RPMI7951 (cell line): ENCODE measurements at places on chromosomes 3 and 15. TPM values are rescaled to one million over a fixed set of nuclear protein-coding genes. Genes with fewer than 3 reads are reported as not detected.

DNA sequence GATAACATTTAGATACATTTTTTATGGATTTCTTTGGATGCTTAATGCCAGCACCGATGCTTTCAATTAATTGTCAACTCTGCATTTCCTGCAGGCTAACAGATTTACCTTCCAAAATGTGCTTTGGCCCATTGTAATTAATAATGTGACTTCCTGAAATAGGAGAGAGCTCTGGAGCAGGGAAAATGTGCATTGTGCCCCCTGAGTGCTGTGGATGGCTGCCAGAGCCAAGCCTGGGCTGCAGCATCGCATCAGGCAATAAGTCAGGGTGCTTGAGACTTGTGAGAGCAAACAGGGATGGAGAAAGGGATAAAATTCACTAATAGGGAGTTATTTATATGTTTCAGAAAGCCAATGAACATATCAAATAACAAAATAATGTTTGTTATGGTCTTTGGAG is 133.8 kb downstream of the MOBP start:
- no peak for DNase-seq

DNA sequence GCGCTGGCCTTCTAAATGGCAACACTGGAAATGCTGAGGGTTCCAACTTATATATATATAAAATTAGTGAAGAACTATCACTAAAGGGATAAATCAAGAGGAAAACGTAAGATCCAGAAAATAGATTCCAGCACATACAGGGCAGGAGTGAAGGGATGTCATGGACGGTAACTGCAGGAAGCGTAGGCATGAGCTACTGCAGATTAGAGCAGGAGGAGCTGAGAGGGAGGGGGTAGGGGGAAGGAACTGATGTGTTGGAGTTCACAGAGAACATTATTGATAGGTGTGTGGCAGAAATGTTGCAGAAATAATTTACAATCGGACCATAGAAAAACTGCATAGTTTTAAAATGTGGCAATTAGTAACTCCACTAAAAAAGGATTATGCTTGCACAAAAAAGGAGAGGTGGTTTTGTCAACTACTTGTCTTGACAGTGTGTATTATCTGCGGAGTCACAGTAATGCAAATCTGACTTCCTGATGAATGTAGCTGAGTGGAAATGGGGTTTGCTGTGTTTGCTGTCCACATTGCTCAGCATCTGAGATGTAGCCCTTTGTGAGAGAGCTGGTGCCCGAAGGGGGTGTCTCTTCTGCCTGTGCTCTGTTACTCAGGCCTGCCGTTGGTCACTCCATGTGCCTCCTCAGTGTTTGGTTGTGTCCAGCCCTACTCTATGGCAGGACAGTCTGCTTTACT is 61.2 kb downstream of the PAK2 start:
- no peak for DNase-seq

- DNase-seq = peak; percentile 13
These were observed 373.1 kb downstream of the FOXP1 start for GRCh38 chr3:71210257-71211007.

DNA sequence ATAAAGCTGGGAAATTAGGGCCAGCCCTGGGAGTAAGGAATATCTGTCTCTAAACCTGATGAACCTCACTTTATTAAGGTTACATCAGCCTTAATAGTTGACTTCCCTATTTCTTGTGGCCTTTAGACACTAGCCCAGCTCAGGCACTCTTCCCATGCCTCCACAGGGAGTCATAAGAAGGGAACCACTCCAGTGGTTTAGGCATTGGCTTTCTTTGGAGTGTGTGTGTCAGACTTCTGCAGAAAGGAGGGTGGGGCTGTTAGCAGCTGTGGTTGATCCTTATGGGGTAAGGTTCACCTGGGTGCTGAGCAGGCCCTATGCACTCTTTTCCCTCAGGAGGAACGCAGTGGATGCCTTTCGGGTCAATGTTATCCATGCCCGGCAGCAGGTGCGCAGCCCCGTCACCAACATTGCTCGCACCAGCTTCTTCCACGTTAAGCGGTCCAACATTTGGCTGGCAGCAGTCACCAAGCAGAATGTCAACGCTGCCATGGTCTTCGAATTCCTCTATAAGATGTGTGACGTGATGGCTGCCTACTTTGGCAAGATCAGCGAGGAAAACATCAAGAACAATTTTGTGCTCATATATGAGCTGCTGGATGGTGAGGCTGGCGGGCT is 4.0 kb downstream of the AP2M1 start:
- no peak for DNase-seq

- no peak for DNase-seq
These were observed 43.7 kb downstream of the MECOM start for GRCh38 chr3:169619793-169620192.

DNA sequence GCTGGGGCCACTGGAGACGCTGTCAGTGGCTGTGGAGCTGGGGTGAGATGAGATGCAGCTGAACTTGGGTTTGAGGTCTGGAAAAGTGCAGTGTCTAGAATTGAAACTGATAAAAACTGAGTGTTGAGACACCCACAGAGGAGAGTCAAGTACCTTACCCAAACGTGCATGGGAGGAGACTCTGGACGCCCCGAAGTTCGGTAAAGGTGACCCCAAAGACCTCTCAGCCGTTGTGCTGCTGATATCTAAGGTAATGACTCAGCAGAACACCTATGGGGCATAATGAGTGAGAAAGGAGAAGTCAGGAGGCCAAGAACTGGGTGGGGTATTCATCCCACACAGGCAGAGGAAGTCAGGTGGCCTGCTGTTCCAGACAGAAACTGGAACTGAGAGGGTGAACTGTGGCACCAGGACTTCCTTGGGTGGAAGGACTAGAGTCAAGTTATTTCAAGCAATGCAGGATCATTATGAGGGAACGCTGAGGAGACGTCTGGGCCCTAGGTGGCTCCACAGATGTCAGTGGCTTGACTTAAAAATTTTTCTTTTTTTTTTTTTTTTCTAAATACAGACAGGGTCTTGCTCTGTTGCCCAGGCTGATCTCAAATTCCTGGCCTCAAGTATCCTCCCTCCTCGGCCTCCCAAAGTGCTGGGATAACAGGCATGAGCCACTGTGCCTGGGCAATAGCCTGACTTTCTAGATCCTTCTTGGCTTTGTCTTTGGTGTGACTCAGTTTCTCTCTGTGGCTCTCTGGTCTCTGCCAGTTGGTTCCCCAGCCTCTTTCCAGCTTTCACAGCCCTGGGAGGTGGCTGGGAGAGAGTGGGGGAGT is 67.6 kb upstream of the GCNT3 start:
- DNase-seq = no peak

- no peak for DNase-seq
These were observed 52.5 kb upstream of the FOXP1 start for GRCh38 chr3:71636001-71636400.

DNA sequence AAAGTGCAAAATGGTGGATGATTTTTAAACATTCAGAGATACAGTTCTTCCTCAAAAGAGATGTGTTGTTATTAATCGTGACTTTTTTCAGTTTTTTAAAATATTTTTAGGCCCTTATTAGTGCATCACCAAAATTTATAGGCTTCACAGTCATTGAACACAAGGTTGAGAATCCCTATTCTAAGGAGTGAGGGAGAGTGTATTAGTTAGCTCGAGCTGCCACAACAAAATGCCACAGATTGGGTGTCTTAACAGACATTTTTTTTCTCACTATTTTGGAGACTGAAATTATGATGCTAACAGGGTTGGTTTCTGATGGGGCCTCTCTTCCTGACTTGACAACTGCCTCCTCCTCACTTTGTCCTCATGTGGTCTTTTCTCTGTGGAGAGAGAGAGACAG is 145.9 kb upstream of the TPRG1 start:
- no peak for DNase-seq

GRCh38 chr15:39409876-39410530 is 170.9 kb upstream of the THBS1 start:
- DNase-seq = no peak

- DNase-seq = no peak
These were observed 224.8 kb upstream of the NANOGP8 start for GRCh38 chr15:35309886-35310285.

DNA sequence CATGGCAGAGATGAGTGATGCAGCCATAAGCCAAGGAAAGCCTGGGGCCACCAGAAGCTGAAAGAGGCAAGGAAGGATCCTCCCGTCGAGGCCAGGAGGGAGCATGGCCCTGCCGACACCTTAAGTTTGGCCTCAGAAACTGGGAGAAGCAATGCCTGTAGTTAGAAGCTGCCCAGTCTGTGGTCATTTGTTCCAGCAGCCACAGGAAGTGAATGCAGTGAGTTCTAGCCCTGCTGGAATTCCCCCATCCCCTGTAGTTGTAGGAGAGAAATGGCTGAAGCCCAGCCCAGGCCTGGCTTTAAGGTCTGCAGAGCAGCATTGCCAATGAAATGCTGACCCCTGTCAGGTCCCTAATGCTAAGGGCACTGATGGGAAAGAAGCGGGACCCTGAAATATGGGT is 12.2 kb upstream of the CHSY1 start:
- DNase-seq = peak; percentile 58

DNA sequence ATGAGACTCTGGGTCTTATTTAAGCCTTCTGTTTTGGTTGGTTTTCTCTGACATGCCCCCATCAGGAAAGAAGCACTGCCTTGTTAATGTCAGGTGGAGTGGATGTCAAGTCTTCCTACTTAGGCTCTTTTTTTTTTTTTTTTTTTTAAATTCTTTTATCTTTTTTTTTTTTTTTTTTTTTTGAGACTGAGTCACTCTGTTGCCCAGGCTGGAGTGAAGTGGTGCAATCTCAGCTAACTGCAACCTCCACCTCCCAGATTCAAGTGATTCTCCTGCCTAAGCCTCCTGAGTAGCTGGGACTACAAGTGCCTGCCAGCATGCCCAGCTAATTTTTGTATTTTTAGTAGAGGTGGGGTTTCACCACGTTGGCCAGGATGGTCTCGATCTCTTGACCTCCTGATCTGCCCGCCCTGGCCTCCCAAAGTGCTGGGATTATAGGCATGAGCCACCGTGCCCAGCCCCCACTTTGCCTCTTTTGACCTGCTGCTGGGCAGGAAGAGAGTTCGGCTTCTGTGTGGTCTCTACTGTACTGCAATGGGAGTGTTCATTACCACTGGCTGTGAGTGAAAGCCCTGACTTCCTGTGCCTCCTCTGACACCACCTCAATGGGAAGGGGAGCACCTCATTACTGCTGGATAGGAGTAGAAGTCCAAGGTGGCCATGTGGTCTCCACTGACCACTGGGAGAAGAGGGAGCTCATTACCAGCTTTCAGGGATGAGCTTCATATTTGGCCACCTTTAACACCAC is 10.9 kb downstream of the CTDSPL start:
- DNase-seq = no peak

DNA sequence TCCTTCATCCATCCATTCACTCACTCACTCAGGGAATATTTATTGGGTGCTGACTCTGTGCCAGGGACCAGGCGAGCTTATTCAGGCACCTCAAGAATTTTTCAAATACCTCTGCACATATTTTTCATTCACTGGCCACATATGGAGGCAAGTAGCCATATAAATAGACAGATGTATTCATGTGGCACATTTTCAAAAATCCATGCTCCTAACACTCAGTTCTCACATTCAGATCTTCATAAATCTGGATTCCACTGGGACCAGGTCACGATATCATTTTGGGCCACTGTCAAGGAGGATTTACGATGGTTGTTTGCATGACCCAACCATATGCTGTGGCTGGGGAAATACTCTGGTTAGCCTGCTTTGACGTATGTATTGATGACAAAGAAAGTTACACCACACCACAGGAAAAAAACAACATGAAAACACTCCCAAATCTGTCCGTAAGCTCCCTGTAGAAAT is 241.8 kb upstream of the LRTM1 start:
- peak; percentile 100 for DNase-seq

- DNase-seq = no peak
These were observed 1063.0 kb upstream of the GBE1 start for GRCh38 chr3:82824491-82824890.

DNA sequence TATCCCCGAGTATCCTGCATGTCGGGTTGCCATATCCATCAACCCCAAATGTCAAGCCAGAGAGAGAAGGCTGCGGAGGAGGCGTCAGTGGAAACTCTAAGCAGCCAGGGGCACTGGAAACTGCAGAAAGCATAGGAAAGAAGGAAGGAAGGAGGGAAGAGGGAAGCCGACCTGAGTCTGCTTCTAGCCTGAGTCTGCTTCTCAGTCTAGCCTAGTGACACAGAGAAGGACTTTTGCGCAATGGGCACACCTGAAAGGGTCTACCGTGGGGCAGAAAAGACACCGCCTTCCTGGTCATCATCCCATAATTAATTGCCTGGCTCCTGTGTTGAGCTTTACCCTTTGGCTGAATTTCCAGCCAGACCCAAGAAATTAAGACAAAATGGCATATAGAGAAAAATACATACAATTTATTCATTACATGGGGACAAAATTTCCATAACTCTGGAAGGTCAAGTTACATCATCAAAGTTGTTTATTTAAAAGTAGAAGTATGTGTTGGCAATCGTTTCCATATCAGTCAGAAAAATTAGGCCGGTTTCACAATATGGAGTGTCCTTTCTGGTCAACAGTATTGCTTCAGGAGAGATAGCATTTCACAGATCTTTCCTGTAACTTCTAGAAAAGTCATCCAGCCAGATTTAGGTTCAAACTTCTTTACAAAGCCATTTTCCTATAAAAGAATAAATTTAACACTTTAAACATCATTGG is 10.3 kb downstream of the BCL2A1 start:
- DNase-seq = no peak

DNA sequence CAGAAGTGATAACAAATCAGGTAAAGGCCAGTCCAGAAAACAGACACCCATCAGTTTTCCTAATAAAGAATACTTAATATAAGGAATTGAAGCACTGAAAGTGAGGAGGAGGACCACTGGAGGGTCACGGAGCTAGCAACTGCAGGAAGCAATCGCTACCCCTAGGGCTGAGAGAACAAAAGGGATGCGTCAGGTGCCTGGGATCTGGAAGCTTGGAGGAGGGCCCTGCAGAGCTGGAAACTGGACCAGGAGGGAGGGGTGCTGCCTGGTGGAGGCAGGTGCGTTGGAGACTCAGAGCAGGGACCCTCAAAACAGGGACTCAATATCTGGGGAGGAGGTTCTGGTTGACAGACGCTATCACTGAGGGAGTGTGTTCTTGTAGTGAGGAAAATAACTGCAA is 308.1 kb upstream of the RASGRP1 start:
- DNase-seq = no peak

DNA sequence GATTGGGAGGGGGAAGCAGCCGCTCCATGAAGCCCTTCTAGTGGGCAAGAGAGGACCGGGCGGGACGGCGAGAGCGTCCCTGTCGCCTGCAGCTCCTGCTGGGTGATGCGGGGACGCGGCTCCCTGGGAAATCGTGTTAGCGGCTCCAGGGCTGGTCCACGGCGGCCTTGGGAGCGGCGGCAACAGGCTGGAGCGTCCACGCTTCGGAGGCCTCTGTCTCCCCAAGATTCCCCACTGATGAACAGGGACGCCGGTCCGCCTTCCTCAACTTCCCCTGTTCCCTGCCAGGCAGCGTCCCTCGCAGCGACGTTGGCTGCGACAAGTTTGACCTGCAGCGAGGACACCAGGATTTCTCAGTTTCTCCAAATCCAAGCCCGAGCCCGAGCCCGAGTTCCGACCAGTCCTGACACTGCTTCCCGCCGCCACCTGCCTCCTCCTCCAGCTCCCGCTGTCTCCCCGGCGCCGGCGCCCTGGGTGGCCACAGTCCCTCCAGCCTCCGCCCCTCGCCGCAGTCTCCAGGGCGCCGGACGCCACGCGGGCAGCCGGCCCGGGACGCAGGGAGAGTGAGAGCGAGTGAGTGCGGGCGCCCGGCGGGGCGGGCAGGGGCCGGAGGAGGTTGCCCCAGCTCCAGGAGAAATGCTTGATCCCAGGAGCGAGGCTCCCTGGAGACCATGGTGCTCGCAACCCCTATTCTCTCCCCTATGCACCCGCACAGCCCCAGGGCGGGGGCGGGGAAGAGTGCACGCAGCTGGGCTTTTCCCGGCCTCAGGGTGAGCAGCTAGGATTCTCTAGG is 78.1 kb upstream of the RNF7 start:
- DNase-seq = peak; percentile 66

SH3GL3 gene
- total RNA-seq = 0.24 TPM in 1 of 2 replicates, not detected in the other

CA12 gene
- total RNA-seq = 23.3 and 30.2 TPM in 2 replicates

MB21D2 gene
- 8.8 and 8.9 TPM in 2 replicates for total RNA-seq

SEMA3G gene
- 0.10 and 0.12 TPM in 2 replicates for total RNA-seq

GOLGA8S gene
- total RNA-seq = 0.48 and 0.78 TPM in 2 replicates

LIPH gene
- total RNA-seq = not detected in 2 replicates
